ENCODE measurements at places on chromosomes 5 and 9.

DNA sequence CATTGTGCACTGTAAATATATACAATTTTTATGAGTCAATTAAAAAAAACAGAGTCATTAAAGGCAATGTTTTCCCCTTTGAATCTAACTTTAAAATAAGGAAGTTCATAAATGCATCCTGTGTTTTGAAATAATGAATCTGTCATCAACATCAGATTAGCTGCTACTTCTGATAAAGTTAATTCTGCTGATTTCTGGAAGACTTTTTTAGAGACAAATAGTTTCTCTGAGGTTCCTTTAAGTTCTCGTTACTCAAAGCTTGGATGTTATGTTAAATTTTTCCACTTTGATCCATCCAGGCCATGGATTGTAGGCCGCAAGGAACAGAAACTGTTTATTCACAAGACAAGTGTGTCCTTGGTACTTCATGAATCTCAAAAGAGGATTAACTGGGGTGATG, 115.5 kb downstream of the CARTPT start:
- DNase-seq = no peak

- no peak for DNase-seq
Observed at GRCh38 chr5:112914584-112914983, 7.4 kb downstream of the REEP5 start.

DNA sequence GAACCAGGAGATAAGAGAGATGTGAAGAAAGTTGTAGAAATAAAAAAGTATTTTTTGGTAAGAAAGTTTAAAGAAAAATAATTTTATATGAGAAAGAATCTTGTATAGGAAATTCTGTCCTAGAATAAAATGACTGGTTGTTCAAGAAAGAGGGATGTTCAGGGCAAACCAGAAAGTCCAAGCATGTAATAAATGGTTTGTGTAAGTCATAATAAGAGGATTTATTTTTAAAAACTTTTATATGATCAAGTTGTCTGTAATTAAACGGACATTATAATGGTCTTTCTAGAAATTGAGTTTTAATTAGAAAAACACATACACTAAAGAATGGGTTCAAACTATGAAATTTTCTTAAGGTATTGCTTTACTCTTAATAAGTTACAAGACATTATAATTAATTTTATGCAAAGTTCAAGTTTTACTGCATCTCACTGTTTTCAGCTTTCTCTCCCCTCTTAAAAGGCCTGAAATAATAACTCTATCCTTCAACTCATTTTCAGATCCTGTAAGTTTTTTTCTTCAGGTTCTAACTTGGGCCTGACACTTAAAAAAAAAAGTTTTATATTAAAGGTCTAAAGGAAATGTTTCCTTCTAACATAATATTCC, 56.1 kb upstream of the ZNF300 start:
- DNase-seq = no peak

- no peak for DNase-seq
Observed at GRCh38 chr9:84368601-84369000, 28.0 kb upstream of the SLC28A3 start.

DNA sequence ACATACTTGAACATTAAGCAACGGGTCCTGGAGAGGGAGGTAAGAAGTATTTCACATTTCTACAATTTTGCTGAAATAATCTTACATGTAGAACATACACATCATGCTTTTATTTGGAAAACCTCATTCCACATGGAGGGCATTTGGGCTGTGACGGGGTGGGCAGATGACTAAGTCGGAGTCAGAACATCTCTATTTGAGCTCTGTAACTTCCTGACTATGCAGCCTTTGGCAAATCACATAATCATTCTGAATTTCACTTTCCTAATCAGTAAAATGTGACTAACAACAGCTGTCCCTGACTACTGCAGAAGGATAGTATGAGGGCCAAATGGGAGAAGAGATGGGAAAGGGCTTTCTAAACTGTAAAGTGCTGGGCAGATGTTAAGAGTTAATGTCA, 17.1 kb upstream of the IL6ST start:
- no peak for DNase-seq

GRCh38 chr5:144684899-144685298, 514.2 kb downstream of the KCTD16 start:
- no peak for DNase-seq

DNA sequence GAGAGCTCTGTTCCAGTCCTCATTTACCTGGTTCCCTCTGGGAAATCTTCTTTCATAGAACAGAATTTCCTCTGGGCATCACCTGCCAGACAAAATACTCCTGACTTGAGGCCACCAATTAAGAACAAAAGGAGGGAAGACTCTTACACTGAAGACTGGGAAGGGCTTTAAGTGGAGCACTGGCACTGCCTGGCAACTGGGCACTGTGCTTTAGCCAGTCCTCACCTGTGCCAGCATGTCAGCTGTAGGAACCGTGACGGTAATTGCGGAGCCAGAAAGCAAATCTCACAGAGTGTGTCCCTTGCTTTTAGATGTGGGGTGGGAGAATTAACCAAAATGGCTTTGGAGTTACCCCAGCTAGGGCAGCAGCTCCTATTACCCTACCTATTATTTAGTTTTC, 40.6 kb downstream of the FAM219A start:
- no peak for DNase-seq

- no peak for DNase-seq
Observed at GRCh38 chr9:128193469-128194096, 2.2 kb upstream of the CIZ1 start.

GRCh38 chr5:83967417-83967816, 246.8 kb upstream of the HAPLN1 start:
- no peak for DNase-seq

- no peak for DNase-seq
Observed at GRCh38 chr9:1005043-1005667, 28.7 kb downstream of the DMRT3 start.

GRCh38 chr5:139820606-139821005, 25.0 kb downstream of the PSD2 start:
- DNase-seq = no peak

DNA sequence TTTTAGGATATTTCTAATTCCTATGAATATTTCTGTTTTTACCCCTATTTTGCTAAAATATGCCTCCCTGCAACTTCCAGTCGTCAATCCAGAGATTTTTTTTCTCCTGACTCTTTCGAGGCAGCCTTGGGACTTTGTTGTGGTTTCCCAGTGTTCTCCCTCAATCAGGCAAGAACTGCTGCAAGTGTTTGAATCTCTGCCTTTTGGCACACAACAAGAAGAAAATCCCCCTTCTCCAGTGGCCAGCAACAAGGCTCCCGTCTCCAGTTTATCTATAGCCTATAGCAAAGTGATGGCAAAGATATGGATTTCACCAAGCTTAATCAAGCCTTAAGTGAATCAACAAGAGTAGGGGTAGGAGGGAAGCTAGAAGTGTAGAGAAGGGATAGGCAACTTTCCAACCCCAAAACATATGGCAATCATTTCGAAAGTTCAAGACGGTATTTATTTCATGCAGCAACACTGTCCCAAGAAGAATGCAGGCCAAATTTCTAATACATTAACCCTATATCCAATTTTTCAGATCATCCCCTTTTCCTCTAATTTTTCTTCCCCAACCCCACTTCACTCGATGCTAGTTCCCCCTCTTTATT, 37.7 kb upstream of the PAPPA start:
- DNase-seq = no peak

Data from mesenteric fat pad (tissue), 1 donor.